NCI-H1105 (cell line): ENCODE measurements at places on chromosomes 1 and 21.

GRCh38 chr1:108016451-108016920 lies 51.5 kb upstream of the VAV3 start:
- DNase-seq, result no peak

GRCh38 chr1:33925586-33925985 lies 61.7 kb downstream of the HMGB4 start:
- no peak for DNase-seq

DNA sequence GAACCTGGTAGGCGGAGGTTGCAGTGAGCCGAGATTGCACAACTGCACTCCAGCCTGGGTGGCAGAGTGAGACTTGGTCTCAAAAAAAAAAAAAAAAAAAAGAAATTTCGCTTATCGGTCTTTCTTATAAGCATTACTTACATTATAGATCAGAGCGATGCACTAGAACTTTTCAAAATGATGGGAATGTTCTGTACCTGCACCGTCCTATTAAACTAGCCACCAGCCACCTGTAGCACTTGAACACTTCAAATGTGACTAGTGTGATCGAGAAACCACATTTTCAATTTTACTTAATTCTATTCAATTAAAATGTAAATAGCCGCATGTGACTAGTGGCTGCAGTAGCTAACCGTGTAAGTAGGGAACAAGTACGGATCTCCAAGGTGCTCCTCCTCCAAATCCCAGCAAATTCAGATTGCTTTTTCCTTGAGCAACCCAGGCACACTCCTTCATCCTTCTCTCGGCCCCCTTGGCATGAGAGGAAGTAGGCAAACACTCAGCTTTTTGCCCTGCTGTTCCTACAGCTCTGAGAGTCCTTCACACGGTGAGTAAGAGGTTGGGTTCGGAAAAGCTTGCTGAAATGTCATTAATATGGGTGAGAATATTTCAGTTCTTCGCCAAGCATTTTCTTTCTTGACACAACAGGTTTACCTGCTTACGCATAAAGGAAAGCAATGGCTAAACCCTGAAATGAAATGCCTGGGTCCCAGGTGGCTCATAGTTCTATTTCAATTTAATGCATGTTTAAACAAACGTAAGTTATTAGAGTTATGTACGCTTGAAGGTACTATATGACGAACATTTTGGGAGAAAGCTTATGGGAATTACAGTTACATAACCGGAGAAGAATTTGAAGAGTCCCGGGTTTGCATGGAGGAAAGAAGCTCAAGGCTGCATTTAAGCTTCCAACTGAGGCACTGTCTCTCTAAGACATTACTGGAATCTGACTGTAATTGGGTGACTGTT lies 69.5 kb upstream of the HUNK start:
- DNase-seq, result no peak

GRCh38 chr1:50214717-50215116 lies 106.0 kb downstream of the ELAVL4 start:
- DNase-seq, result no peak

- no peak for DNase-seq
Measured at GRCh38 chr1:204692325-204692840, 6.8 kb upstream of the LRRN2 start.

DNA sequence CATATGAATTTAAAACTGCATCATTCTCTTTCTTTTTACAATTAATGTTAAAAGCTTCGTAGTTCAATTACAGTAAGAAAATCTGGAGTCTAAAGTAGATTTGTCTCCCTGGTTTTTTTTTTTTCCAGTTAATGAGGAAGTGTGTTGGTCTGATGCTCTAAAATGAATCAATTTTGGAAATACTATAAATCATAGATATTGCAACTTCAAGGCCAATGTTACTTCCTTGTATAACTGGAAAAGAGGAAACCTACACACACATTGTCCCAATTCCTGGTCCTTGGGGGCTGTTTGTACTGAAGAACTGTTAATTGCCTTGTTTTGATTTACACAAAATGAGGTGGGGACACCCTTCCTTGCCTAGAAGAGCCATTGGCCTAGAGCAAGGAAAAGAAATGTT lies 107.2 kb downstream of the RGS2 start:
- no peak for DNase-seq

DNA sequence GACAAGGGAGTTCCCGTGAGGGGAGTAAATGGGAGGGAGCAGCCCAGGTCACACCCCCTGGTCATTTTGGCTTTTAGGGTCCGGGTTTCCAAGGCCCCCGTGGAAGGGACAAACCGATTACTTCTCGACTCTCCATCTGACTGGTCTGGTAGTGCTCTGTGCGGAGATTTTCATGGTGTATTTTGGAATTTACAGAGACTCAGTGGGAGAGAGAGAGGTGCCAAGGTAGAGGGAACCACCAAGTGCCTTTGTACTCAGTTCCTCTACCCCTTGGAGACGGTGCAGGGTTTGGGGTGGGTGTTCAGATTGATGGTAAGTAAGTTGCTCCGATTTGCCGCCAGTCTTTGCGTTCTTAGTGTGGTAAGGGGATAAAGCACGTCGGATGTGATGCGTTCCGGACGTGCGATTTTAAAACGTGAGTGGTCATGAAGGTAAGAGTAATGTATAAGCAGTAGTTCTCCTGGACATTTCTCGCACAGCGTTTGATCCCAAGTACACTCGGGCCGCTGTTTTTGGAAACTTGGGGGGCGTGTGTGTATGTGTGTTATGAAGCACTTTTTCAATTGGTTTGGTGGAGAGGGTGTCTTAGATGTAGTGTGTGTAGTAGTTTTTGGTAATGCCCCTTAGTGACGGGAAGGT lies 682 bp downstream of the SUCO start:
- DNase-seq, result no peak

DNA sequence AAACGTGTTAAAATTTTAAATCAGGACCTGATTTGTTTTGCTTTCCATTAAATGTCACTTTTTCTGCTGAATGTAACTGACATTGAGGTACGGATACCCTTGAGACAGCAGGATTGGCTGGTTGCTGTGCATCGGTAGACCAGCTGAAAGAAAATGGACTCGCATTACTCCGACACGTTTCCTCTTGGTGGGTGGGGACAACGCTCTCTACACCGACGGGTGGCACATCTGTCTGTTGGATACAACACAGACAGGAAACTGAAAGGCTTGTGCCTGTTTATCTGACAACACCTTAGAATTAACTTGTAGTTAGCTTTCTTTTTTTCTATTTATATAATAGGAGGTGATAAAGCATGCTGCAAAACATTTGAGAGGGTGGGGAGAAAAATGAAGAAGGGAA lies 19.4 kb downstream of the PRPF38A start:
- DNase-seq, result no peak

DNA sequence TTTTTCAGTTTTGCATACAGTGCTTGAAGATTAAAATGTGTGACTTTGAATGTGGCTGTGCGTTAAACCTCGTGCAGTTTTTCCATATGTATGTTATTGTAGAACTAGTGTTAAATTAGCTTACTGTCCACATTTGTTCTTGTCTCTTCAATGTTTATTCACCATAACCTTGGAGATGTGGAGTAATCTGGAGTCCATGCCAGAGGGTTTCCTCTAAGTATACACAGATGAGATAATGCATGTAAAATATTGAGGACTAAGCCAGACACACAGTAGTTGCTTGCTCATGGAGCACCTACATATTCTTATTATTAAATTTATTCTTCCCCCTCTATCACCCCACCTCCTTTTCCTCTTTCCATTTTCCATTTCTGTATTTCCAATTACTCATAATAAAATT lies 7.7 kb upstream of the GIPC2 start:
- DNase-seq, result no peak

GRCh38 chr1:5755552-5756125 lies 236.6 kb downstream of the NPHP4 start:
- no peak for DNase-seq

- DNase-seq, result no peak
Measured at GRCh38 chr1:70486676-70487458, 75.8 kb downstream of the CTH start.

- DNase-seq, result no peak
Measured at GRCh38 chr1:57017200-57017599, 51.4 kb upstream of the C8B start.

- DNase-seq, result no peak
Measured at GRCh38 chr1:62229468-62229867, 34.8 kb downstream of the L1TD1 start.

DNA sequence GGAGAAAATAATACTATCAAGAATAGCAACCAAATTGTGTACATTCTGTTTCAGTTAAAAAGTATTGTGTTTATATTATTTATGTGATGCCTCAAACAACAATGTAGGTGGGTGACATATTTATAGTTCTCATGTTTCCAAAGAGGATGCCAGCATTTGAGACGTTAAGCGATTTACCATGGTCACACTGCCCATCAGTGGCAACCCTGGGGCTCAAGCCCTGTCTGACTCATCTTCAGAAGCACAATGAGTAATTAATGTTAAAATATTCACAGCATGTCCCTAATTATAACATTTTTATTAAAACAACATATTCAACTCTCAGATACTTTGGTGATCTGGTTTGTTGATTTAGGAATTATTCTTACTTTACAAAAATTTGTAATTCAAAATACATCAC lies 409.4 kb downstream of the BRINP3 start:
- DNase-seq, result no peak

- DNase-seq, result no peak
Measured at GRCh38 chr1:42750041-42750440, 10.0 kb upstream of the CLDN19 start.

DNA sequence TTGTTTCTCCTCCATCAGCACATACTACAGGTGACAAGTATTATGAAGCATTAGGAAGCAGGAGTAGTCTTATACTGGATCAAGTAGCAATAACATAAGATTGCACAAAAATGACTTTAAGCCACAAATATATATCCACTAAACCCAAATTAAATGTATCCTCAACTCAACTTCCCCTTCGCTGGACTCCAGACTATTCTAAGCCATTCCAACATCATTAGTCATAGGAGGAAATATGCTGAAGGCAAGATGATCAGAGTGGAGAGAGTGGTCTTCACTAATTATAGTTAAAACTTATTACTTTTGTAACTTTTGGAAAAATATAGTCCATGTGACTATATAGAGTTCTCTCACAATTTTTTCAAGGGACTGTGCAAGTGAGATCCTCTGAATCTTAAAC lies 390.7 kb upstream of the ZP4 start:
- DNase-seq, result no peak

DNA sequence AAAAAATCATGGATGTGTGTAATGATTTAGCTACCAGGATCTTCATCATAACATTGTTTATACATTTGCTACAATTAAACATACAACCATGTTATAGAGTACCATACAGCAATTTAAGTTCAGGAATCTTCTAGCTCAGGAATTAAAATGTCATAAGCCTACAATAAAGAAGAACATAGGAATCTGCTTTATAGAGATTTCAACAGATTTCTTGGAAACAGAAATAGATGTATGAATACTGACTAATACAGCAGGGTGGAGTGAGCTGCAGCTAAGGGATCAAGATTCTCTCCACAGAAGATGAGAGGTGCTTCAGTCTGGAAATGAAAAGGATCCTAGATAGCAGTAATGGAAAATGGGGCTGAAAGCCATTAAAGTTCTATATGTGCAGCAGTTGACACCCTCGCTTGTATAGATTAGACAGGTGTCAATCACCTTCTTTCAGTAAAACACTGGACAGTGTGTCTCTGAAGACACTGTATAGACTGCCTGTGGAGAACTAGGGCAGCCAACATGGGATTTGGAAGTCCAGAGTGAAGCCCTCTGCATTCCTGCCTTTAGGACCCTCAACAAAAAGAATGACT lies 73.9 kb downstream of the DNTTIP2 start:
- DNase-seq, result no peak

DNA sequence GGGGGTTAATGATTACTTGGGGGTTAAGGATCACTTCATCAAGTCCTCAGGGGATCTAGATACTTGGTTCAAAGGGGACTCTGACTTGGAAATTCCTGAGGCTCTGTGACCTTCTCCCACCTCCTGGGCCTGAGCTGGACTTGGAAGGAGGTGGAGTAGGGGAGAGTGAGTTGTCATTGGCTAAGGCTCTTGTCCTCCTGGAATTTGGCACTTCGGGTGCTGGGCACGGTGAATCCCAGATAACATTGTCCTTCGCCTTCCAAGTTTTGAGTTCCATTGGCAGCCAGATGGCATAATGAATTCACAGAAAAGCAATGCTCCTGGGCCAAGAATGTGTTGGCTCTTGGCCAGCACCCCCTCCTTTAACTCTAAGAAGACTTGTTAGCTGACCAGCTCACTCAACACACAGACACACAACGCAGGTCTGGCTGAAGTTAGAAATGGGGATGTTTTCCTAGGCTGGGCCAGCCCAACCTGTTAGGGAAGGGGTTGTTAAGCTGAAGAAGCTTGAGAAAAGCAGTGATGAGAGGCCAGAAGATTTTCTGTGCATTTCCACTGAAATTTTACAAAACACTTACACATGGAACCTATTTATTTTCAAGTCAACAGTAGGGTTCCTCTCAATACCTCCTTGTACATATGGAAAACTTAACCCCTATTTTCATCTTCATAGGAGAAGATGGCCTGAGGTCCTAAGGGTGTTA lies 29.7 kb downstream of the SLC26A9 start:
- no peak for DNase-seq

- DNase-seq, result no peak
Measured at GRCh38 chr1:59455206-59455605, 158.3 kb downstream of the FGGY start.

- no peak for DNase-seq
Measured at GRCh38 chr1:113981962-113982931, 3.0 kb downstream of the OLFML3 start.

GRCh38 chr1:54460351-54460750 lies 54.2 kb upstream of the SSBP3 start:
- DNase-seq, result no peak

DNA sequence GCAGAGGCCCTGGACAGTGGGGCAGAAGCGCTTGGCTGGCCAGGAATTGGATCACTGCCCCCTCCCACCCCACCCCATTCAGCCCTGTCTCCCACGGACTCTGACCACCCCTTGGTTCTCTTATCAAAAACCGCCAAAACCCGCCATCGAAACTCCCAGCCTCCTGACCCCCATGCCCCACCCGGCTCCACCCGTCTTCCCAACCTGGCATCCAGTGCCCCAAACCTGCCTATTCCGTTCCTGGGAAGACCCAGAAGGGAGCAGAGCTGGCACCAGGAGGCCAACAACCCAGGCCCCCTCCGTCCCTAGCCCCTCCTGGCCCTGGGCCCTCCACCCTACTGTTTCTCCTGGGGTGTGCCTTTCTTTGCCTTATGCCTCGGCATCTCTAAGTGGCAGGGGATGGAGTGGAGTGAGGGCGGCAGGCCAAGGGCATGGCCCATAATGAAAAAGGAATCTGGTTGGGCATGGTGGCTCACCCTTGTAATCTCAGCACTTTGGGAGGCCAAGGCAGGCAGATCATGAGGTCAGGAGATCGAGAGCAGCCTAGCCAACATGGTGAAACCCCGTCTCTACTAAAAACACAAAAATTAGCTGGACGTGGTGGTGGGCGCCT lies 16.5 kb upstream of the EPHA2 start:
- no peak for DNase-seq

- no peak for DNase-seq
Measured at GRCh38 chr1:7541629-7542028, 229.5 kb upstream of the VAMP3 start.

- no peak for DNase-seq
Measured at GRCh38 chr1:156654700-156655099, 12.8 kb downstream of the BCAN start.
